Urothelium cell line (cell line): ENCODE measurements at places on chromosomes 5 and 9.

DNA sequence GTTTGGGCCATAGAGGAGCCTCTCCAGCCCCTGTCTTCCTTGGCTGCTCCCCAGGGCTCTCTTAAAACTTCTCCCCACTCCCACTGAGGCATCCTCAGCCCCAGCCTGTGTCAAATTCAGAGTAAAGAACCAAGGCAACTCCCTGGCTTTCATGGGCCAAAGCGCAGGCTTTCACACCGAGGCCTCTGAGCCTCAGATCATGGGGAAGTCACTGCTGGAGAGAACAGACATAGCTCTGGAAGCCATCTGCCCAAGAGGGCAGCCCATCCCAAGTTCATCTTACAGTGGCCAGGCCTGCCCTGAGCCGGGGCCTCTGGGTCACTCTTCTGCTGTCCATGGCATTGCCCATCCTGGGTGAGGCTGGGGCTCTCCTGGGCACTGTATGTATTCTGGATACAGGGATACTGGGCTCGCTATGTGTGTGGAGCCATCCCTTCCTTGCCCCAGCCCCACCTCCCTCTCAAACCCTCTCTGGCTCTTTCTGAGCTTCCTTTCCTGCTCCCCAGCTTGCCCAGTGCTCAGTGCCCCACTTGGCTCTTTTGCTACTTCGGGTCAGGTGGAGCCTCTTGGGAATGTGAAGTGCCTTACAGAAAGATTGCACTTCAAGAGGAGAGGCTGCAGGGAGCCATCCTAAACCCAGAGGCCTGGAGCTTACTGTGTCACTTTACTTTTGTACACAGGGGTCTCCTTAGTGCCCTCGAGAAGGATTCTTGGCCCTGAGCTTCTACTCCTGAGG is 33.0 kb downstream of the TGFBI start:
- no peak for DNase-seq

DNA sequence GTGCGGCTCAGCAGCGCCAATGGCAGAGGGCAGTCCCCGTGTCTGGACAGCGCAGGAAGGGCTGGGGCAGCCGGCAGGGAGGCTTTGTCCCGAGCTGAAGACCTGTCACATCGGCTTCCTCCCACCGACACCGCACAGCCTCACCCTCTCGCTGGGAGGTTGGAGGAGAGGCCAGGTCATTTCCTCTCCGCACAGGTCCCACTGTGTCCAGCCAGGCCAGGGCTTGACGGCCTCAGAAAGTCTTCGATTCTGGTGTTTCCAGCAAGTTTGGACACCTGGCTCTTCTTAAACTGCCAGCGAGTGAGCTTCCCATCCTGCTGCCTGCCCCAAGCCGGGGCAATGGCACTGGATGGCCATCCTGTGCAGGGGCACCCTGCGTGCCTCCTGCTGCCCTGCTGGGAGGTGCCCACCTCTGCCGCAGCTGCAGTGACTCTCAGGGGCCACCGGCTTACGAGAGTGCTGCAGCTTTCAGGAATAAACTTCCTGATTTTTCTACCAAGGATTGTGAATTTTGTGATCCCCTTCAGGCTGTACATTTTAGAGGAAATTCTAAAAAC is 33.9 kb downstream of the AHRR start:
- DNase-seq: no peak

DNA sequence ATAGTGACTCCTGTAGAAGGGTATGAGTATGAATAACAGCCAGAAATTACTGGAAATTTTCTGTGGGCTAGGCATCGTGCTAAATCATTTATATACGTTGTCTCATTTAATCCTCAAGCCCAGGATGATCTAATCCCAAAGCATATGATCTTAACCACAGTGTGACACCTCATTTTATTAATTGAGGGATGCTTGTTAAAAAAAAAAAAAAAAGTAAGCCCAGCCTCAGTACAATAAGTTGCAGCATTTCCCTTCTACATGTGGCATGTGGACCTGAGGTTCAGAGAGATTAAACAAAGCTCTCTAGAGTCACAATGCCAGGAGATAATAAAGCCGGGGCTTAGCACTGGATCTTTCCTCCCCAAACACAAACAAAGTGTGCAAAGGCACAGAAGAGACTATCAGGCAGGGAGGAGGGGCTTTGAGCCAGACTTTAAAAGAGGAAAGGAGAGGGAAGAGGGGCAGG is 49.5 kb downstream of the KLF4 start:
- DNase-seq: no peak

- DNase-seq: no peak
Observed at GRCh38 chr5:176809544-176810080, 747 bp upstream of the UNC5A start.

- DNase-seq: no peak
Observed at GRCh38 chr5:122674385-122674784, 100.5 kb upstream of the SNX2 start.

GRCh38 chr5:72028382-72028781 is 78.9 kb upstream of the MAP1B start:
- DNase-seq: no peak

GRCh38 chr9:110842169-110842568 is 173.6 kb downstream of the MUSK start:
- DNase-seq: peak; percentile 23

- peak; percentile 71 for DNase-seq
Observed at GRCh38 chr9:69971643-69972449, 71.8 kb upstream of the MAMDC2 start.

GRCh38 chr9:119159386-119159785 is 209.8 kb downstream of the BRINP1 start:
- DNase-seq: no peak

- DNase-seq: peak; percentile 54
Observed at GRCh38 chr5:76807296-76807695, 11.5 kb upstream of the F2RL1 start.

- DNase-seq: no peak
Observed at GRCh38 chr5:135120951-135121350, 86.9 kb upstream of the PITX1 start.

DNA sequence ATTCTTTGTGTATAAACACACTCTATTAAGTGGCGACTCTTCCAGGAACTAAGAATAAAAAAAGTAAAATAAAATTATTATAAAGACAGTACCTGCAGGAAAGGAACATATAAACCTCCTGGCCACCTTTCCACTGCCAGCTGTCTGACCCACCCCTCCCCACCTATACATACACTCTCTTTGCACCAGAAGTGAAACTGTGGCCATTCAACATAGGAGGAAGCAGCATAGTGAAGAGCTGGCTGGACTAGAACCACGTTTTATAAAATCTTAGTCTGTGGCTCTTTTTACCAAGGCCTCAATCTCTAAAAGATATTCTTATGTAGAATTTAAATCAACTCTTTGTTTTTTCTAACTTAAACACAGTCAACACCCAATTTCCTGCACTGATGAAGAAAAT is 289.6 kb downstream of the GABRB2 start:
- DNase-seq: no peak

DNA sequence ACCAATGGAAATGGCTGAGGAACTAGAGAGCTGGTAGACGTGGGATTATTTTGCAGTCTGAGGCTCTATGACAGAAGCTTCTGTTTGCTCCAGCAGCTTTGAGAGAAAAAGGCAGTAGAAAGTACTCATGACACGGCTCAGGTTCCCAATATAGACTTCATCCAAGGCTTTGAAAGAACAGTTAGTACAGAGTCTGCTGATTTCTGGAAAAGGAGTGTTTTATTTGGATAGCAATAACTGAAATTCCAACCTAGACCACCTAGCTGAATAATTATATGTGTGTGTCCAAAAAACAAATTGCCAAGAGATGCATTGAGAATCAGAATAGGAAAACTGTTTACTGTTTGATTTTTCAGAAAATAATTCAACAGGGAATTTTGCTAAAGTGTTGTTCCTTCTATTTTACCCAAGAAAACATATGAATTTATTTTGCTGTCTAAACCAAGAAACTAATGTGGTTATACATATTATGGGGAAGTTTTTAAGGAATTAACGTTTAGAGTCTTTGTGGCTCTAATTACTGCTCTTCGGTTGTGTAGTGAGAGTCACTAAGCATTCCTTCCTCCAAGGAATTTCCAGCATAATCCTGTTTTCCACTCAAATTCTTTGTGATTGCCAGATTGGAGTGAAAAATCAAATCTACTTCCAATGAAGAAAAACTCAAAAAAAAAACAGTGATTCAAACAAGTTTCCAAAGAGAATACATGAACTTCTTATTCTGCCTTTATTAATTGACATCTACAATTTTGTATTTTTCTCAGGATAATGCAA is 18.1 kb upstream of the MTX3 start:
- no peak for DNase-seq

DNA sequence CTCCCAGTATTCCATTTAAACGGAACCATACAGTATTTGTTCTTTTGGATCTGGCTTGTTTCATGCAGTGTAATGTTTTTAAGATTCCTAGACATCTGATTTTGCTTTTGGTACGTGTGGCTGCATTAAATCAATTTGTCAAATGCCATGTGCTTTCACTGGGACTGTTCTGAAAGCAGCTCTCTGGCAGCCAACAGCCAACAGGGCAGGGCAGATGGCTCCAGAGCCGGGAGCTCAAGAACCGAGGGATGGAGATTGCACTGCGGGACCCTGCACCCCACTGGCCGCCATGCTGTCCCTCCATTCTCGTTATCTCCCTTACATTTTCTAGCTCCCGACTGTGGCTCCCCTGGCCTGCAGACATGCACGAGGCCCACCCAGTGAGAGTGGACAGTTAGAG is 33.4 kb upstream of the AIF1L start:
- no peak for DNase-seq

DNA sequence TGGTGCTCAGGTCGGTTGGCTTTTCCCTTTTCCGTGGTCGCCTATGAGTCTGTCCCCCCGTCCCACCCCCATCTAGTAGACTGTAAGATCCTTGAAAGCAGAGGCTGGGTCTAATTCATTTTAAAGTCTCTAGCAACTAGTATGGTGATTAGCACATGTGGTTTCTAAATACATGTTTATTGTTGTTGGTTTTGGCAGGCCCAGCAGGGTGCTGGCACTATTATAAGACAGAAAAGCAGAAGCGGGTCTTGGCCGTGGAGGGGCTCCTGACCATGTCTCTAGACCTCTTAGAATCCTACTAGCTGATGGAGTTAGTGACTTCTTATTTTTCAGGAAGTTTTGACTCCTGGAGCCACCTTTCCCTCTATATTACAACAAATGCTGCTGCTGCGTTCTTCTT is 61.5 kb upstream of the TNFSF8 start:
- DNase-seq: no peak

GRCh38 chr9:123364241-123364824 is 8.3 kb downstream of the CRB2 start:
- DNase-seq: peak; percentile 77

GRCh38 chr9:135924628-135925338 is 17.4 kb upstream of the CAMSAP1 start:
- no peak for DNase-seq

GRCh38 chr5:7053528-7054209 is 340.4 kb downstream of the TENT4A start:
- no peak for DNase-seq

DNA sequence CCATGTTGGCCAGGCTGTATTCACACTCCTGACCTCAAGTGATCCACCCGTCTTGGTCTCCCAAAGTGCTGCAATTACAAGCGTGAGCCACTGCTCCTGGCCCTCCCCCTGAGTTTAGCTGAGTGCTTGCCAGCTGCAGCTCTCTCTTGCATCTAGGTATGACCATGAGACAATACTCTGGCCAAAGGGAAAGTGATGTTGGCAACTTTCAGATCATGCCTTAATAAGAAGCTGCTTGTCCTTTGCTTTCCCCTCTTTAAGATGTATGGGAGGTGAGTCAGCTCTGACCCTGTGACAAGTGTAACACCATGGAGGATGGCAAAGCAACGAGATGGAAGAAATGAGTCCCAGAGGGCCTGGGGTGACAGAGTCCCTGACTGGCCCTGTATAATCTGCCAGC is 18.7 kb upstream of the DCAF12 start:
- DNase-seq: peak; percentile 13

DNA sequence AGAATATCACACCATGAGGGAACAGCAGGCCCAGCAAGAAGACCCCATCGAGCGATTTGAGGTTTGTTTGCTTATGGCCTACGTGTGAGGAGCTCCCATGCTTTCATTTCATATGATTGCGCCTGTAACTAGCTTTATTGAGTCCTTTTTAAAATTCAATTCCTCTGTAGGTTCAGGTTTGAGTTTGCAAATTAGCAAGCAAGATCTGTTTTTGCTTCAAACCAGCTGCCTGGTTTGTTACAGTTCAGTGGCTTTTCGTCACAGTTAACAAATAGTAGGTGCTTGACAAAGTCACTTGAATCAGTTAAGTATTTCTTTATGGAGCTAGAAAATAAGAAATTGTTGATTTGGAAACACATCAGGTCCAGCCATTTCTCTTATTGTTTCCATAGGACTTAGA is 56.3 kb downstream of the GPR21 start:
- DNase-seq: no peak

GRCh38 chr9:5510360-5510931 is at the start of gene PDCD1LG2:
Gene PDCD1LG2, plus strand, starts transcription at chr9:5510531. Its CDS starts 12,016 bp downstream, at chr9:5522547.
- no peak for DNase-seq

GRCh38 chr5:126801992-126802294 is 25.0 kb downstream of the LMNB1 start:
- DNase-seq: no peak

- DNase-seq: no peak
Observed at GRCh38 chr5:149503006-149503405, 48.2 kb downstream of the CSNK1A1 start.

DNA sequence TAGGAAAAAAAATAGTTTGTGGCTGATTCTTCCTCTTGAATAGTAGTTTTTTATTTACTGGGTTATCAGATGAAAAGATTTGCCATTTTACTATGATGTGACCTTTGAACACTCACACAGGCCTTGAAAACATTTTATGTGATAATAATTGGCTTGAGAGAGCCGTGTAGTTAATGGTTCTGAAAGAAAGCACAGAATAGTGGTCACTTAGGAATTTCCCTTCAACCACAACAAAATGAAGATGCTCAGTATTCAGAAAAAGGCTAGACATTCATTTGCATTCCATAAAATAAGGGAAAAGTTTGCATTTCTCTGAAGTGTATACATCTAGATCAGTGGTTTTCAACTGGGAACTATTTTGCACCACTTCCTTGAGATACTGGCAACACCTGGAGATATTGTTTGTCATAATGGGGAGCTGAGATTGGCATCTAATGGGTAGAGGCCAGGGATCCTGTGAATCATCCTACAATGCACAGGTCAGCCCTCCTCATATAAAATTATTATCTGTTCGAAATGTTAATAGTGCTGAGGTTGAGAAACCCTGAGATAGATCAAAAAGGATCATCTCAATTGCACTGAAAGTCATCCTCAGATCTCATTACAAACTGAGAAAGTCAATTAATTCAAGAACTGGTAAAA is 446.4 kb upstream of the CCNG1 start:
- no peak for DNase-seq

- no peak for DNase-seq
Observed at GRCh38 chr5:150296496-150296895, 6.2 kb downstream of the ARSI start.

DNA sequence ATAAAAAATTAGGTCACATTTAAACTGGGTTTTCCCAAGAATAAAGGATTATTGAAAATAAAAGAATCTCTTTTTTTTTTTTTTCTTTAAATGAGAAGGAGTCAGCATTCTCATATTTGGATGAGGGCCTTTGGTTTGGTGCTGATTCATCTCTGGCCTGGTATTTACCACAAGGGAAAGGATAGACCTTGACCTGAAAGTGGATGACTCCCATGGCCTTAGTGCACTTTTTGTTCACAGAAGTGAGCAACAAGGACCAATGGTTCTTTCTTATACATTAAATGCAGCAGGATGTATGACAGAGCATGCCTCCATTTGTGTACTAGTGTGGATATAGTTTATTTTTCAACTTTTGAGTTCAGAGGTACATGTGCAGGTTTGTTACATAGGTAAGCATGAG is 6.9 kb downstream of the YTHDC2 start:
- no peak for DNase-seq
